ENCODE measurements at places on chromosomes 6 and 20.

GRCh38 chr20:5654557-5654956 lies 95.6 kb upstream of the SHLD1 start:
- no peak for DNase-seq

DNA sequence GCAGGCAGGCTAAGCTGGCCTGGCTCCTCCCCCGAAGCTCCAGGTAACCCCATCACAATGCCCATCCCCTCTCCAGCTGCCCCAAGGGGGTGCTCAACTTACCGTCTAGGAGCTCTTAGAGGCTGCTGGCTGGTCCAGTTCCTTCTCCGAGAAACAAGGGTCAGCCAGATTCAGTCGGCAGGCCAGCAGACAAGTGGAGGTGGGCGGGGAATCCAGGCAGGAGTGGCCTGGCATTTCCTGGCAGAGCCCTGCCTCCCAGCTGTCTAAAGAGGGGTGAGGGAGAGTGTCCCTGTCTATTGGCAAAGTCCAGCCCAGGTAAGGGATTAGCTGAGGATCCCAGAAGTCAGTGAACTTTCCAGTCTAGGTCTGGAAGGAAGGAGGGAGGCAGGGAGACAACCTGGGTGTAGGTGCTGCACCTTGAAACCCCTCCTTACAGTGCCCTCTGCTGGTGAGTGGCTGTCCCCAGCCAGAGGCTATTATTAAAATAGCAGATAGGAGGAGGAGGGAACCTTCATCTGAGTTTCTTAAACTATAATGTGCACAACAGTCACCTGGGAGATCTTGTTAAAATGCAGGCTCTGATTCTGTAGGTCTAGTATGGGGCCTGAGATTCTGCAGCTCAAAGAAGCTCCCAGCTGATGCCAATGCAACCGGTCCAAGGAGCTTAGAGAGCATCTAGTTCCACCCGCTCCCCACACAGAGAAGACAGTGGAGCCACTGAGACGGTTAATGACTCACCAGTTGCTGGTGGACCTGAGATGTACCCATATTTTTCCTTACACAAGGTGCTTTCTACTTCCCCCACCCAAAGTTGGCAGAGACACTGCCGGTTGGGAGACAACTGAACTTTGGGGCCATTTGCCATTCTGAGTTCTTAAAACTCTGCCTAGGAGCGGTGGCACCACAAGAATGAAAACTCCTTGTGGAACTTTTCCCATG lies at the start of gene UNC5CL:
Gene UNC5CL, minus strand, starts transcription at position 162 of the 939 bp plus-strand sequence. CDS start 4,147 bp downstream, outside the sequence.
- peak; percentile 46 for DNase-seq

- no peak for DNase-seq
These were observed 549 bp upstream of the CSE1L start for GRCh38 chr20:49045440-49046086.

GRCh38 chr6:89706121-89706520 lies 67.6 kb upstream of the LYRM2 start:
- no peak for DNase-seq

GRCh38 chr6:87481931-87482330 lies 9.2 kb downstream of the SLC35A1 start:
- no peak for DNase-seq

- no peak for DNase-seq
These were observed 274.8 kb upstream of the RGS17 start for GRCh38 chr6:153405931-153406330.

DNA sequence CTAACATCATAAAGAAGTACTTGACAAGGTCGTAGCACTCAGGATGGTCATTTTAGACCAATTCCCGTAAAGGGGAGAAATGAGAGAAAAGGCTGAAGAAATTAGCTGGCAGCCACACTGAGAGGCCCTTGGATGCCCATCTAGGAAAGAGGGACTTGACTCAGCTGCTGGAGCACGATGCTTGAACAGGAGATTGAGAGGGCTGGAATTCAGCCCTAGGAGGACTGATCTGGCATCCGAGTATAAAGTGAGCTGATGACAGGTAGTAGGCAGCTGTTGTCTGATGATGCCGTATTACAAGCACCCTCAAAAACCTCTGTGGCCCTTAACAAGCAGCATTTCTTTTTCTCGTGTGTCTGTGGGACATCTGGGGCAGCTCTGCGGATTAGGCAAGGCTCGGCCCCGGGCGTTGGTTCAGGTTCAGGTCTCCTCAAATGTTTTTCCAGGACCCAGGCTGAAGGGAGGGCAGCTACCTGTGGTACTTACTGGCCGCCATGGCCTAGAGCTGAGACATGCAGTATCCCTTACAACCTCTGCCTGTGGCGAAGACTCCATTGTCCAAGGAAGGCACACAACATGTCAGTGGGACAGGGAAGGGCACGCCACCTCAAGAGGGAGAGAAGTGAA lies 219.6 kb upstream of the SNX9 start:
- DNase-seq: no peak

- DNase-seq: no peak
These were observed 87.4 kb downstream of the IRAK1BP1 start for GRCh38 chr6:78954740-78955139.

DNA sequence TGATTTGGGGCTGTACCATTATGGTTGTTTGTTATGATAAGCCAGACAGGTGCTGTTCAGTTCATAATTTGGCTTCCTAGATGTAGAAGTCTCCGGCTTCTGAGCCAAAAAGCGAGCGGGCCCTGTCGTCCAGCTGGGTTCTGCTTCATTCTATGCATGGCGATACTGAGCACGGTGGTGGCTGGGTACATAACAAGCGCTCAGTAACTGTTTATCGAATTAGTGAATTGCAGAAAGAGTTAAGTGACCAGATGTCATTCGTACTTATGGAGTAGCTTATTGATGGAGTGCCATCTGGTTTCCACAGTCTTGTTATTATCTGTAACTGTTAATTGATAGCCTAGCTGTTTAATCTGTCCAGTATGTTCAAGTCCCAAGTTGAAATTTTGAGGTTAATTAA lies 85.0 kb downstream of the DTD1 start:
- DNase-seq: no peak

DNA sequence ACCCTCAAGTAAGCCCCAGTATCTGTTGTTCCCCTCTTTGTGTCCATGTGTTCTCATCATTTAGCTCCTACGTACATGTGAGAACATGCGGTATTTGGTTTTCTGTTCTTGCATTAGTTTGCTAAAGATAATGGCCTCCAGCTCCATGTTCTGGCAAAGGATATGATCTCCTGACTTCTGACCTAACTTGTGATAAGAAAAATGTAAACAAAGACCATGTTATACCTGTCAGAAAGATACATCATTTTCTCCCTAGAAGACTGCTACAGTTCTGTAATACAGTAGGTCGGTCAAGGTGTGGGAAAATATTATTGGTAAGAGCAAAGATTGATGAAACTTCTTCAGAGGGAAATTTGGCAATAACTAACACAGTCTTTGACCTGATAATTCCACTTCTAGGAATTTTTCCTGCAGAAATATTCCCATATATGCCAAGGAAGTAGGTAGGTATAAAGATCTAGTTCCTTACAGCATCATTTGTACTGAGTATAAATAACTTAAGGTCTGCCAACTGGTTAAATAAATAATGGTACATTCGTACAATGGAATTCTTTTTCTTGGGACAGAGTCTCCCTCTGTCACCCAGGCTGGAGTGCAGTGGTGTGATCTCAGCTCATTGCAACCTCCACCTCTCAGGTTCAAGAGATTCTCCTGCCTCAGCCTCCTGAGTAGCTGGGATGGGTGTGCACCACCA lies 19.1 kb upstream of the FKBP5 start:
- no peak for DNase-seq

DNA sequence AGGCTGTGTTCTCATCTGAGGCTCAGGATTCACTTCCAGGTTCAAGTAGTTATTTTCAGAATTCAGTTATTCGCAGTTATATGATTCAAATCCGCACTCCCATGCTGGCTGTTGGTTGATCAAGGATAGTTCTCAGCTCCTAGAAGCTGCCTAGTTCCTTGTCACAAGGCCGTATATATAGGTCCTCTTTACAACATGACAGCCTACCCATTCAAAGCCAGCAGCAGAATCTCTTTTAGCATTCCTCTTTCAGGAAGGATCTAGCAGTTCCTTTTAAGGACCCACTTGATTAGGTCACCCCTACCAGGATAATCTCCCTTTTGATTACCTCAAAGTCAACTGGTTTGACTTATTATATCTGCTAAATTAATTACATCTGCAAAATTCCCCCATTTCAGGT lies 23.8 kb upstream of the LAMP5 start:
- DNase-seq: no peak

DNA sequence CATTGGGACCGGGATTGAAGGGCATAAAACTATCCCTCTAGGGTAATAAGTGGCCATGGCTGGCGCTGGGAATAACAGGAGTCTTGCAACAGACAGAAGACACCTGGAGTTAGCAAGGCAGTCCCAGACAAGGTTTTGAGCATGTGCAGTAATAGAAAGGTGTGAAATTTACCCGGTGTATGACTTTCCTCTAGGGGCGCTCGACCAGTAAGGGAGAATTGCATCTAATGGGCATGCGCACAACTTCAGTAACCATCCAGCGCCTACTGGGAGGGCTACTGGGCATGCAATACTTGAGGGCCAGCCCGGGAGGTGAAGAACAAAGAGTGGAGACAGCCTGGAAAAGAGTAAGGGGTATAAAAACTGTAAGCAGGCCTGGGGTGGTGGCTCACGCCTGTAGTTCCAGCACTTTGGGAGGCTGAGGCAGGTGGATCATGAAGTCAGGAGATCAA lies 32.7 kb downstream of the SERPINB6 start:
- DNase-seq: peak; percentile 73

- no peak for DNase-seq
These were observed 201.6 kb downstream of the FOXA2 start for GRCh38 chr20:22382742-22383141.

DNA sequence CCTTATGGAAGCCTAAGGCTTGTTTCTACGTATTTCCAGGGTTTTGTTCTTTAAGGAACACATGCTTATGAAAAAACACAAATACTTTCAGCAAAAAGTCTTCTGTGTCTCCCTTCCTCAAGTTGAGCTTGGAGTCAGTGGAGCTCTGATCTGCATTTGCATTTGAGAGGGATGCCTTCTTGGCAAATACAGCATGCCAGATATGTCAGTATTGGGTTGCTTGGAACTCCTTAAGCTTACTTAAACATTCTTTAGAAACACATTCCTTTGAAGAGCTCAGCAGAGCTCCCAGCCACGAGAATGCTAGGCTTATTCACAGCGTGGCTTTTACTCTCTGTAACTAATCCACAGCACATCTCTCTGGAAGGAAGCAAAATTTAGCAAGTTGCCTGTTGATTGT lies 68.3 kb downstream of the ANKRD6 start:
- no peak for DNase-seq

DNA sequence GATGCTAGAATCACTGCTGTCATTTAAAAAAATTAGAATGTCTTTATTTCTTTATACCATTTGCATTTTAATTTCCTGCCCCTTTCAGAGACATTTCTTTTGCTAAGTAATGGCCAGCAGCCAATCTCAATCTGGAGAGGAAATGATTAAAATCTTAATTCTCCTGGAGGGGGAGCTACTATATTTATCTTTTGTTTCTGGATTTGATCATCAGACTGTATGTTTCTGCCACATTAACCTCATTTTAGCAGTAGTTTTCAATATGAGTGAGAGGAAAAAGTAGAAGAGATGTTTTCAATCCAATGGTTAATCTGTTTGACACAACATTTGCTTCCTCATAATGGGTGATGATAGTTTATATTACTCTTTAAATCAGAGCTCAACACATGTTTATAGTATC lies 138.0 kb downstream of the FUT9 start:
- DNase-seq: no peak

DNA sequence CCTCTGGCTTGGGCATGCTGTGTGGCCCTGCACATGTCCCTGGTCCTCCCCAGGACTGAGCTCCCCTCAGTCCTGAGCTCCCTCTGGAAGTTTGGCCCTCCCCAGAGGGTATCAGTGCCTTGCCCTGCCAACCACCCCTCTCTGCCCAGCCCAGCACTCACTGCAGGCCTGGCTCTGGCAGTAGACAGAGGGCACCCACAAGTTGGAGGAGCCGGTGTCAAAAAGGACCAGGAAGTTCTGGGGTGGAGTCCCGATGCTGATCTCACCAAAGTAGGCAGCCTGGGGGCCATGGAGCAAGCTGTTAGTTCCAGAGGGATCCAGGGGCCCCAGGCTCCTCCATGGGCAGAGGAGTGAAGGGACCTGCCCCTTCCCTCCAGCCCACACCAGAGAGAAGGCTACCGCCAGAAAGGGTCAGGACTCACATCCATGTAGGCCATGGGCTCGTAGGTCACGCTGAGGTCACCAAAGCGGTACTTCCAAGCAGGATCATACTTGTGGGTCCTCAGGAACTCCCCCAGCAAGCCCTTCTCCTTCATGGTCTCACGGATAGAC lies 2.9 kb downstream of the PGC start:
- DNase-seq: no peak

- DNase-seq: peak; percentile 81
These were observed at the start of gene VWA7 for GRCh38 chr6:31776989-31777666. Gene VWA7, minus strand, starts transcription at chr6:31777328. Its CDS starts 549 bp downstream, at chr6:31776779.

DNA sequence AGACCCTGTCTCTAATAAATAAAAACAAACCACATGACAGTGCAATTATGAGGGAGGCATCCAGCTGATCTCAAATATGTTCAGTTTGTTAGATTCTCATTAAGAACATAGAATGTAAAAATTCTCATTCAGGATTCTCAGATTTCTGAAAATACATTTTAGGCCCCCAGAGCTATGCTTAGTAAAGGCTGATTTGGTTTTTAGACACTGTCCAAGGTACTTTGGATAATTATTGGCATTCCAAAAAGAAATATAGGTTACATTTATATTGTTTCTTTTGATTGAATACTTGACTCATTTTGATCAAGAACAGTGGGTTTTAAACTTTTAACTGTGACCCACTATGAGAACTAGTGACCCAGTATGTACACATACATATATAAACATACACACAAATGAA lies 55.5 kb downstream of the ANKRD6 start:
- DNase-seq: no peak

DNA sequence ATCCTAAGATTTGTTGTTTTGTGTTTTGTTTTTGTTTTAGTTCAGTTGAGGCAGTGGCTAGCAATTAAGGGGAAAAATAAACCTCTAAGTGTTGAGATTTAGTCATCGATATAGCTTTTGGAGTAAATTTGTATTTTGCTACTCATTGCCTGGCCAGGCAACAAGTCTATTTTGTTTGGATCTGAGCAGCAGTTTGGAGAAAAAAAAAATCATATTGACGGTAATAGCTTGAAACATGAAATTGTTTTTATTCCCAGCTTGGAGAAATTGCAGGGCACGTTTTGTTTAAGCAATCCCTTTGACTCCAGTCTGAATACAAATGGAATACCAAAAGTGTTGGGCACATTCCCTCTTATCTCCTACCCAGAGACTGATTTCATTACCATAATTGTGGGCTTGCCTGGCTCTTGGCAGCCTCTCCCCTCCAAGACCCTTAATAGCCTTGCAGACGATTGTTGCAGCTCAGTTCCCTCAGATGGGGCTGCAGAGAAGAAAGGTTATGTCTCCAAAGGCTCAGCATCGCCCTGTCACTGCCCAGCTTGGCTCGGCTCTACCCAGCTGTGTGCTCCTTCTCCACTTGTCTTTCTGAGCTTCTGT lies 56.0 kb downstream of the ISM1 start:
- no peak for DNase-seq

Measured in HuH-7.5 (cell line).